ENCODE measurements at places on chromosomes 3 and 15.

DNA sequence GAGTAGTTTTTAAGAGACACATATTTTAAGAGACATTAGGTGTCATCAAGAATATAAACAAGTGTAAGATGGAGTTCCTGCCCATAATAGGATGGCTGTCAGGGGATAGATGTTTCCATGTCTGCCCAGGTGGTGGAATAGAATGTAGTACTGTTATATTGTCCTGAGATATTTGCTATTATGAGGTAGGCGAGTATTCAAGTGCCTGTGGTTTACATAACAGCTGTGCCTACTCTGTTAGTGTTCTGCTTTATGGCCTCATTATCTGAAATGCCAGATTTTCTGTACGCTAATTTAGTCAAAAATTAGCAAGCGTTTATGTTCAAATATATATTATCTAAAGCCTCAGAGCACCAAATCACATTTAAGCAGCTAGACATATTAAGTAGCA lies 360.2 kb upstream of the ROPN1 start:
- DNase-seq = no peak

GRCh38 chr3:30751610-30752299 lies 142.7 kb downstream of the GADL1 start:
- peak; percentile 72 for DNase-seq

- DNase-seq = no peak
Observed at GRCh38 chr3:30855400-30856292, 38.8 kb downstream of the GADL1 start.

DNA sequence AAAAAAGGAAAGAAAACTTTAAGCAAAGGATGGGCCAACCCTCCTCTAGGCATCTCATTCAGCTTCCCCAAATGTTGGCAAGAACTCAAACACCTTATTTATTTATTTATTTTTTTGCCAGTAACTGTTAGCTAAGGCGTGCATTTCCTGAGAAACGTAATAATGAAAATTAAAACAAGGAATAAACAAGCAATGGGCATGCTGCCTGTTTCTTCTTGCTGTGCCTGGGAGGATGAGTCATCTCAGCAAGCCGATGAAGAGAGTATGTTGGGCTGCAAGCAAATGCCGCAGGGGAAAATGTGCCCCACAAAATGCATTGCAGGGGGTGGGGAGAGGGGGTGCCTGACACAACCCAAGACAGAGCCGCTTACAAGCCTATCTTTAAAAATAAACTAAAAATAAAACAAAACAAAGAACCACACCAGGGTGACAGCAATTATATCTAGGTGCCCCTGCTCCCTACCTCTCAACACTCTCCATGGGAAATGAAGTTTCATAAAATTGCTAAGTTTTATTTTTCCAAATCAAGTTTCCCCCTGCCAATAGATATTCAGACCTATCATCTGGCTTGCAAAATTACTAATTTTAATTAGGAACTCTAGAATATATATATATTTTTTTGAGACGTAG lies 40.3 kb downstream of the EIF4E3 start:
- no peak for DNase-seq

- DNase-seq = no peak
Observed at GRCh38 chr15:69794645-69795469, 302.9 kb downstream of the TLE3 start.

DNA sequence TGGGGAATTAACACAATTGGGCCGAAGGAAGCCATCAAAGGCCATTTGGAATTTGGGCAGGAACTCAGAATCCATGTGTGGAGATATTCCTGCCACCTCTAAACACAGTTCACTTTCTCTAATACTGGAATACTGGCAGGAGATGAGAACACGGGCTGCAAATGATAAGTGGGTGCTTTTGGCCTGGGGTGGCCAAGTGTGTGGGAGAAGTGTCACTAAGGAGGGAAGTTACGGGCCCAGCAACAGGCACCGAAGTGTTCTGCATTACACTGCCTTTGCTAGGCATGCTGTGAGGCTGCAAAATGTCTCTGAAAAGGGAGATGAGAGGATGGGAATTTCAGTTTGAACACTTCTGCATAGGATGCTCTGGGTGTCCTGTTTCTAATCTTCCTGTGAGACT lies 89.4 kb upstream of the FEZF2 start:
- no peak for DNase-seq

- no peak for DNase-seq
Observed at GRCh38 chr3:79012946-79013362, 754.8 kb downstream of the ROBO1 start.

DNA sequence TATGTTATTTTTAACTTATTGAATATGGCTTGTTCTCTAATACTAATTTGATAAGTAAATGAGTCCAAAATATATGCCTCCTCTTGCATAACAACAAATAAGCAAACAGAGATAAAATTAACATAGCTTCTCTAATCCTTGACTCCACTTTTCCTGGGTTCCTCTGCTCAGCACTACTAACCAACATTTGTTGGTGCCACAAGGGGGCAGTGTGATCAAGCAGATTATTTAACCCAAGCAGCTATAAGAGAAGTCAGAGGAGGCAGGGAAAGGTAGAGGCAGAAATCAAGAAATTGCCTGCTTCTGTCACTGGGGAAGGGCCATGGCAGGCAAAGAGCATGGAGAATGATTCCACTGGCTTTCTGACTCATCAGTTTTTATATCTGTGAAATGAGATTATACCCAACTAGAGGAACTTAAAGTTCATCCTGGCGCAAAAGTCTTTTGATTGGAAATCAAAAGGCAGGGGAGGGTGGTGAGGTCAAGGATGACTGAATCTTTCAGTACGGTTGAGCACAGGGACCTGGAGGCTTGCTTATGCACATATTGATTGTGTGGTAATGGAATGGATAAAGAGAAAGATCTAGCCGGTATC lies 152.2 kb downstream of the IGSF11 start:
- peak; percentile 65 for DNase-seq

- DNase-seq = no peak
Observed at GRCh38 chr15:48856942-48857341, 21.0 kb upstream of the EID1 start.

- no peak for DNase-seq
Observed at GRCh38 chr3:70531063-70531657, 218.7 kb upstream of the MDFIC2 start.

DNA sequence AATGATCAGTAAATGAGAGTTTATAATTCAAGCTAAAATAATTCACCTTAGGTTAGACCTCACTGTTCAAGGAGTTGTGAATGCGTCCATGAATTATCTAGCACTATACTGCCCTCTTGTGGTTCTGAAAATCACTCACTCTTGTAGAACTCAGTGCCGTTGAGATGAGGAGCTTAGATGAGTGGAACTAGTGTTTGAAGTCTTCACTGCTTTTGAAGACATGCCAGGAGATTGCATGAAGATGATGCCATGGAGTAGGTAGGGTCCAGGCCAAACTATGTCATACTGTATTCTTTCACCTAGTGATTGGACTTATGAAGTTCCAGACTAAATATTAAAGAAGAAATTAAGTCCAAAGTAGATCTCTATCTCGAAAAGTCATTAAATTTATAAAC lies 28.8 kb downstream of the LYSMD4 start:
- DNase-seq = no peak

DNA sequence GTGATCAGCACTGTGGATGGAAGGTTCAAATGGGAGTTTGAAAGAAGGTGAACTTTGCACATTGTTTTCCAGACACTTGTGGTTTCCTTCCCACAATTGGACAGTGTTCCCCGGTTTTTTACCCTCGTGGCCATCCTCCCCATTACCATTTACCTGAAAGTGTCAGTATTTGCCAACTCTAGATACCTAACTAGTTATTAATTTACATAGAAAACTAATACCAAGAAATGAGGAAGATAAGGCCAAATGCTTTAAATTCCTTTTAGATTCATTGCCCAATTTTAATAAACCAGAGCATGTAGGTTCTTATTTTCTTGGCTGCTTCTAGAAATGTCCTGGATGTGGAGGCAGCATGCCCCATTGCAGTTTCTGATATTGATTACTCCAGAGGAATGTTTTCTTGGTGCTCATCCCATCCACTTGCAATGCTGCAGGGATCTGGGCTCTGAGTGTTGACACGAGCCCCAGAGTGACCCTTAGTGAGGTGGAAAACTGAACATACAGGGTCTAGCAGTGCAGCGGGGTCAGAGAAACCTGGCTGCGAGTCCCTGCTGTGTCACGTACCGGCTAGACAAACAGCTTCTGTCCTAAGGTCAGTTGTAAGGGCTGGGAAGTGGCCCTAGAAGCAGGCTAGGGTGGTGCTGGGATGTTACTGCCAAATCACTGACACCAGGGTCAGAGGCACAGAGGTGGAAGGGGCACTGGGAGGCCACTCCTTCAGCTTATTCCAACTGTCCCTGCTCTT lies 23.5 kb downstream of the LSM3 start:
- DNase-seq = no peak

GRCh38 chr3:188914552-188914951 lies 257.2 kb upstream of the TPRG1 start:
- no peak for DNase-seq

- DNase-seq = no peak
Observed at GRCh38 chr3:39780352-39780751, 29.1 kb upstream of the MYRIP start.

DNA sequence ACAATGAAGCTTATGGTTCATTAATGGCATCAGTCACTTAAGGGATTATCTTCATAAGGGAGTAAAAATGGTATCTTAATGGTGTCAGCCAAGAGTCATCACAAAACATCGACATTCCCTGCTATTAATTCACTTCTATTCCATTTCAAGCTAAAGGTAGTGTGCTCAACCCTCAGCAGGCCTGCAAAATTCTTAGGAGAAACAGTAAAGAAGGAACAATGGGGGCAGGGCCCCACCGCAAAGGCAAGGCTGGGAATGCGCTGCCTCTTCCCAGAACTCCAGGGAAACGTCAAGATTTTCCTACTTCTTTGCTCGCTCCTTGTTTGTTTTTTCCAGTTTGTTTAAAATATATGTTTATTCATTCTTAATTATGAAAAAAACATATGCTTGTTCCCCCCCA lies 187.3 kb upstream of the TSC22D2 start:
- DNase-seq = no peak

DNA sequence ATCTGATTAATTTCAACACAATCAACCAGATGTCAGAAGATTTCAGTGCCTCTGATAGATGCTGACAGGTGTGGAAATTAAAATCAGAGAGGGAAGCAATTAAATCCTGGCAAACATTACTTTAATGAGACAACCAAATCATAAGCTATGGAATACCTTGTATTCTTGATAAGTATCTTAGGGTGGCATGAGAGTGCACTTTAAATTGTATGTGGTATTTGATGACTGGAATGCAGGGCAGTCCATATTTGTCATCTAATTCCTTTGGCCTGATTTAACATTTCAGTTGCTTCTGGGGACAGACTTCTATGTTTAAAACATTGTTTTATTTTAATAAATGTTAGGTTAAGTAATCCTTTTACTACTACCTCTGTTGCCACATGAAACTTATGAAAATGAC lies 184.1 kb downstream of the LPP start:
- DNase-seq = no peak

- DNase-seq = no peak
Observed at GRCh38 chr3:10398341-10398740, 77.4 kb upstream of the SEC13 start.

GRCh38 chr3:14403619-14404155 lies 1.3 kb downstream of the SLC6A6 start:
- DNase-seq = no peak

GRCh38 chr15:83123529-83123928 lies 16.1 kb downstream of the TM6SF1 start:
- no peak for DNase-seq

DNA sequence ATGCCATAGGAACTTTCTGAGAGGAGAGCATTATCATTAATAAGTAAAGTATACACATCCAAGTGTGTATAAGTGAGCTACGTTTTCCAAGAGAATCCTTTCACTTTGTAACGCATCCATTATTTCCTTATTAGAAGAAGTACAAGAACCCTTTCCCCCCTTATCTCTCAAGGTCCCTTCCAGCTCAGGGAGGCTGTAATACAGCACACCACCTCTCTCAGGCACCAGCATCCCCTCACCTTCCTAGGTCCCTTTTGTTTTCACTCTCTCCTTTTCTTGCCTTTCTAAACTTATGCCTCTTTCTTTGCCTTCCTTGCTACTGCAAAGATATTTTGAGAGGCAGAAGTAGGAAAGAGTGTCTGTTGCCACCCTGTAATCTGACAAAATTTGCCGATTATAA lies 446.0 kb downstream of the GRM7 start:
- no peak for DNase-seq

DNA sequence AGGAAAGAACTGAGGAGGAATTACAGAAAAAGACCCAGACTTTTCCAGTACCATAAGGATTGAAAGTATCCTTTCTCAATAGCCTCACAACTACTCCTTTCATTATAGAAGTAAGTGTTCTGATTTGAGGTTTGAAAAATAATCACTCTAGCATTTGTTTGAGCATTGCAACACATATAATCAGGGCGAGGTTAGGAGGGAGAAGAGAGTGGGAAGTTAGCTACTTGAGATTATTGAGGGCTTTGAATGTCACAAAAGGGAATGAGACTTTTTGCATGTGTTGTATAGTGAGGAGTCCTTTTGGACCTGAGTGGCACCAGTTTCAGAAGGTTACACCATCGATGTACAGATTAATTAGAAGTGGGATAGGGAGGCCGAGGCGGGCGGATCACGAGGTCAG lies 65.2 kb upstream of the TNIK start:
- no peak for DNase-seq

DNA sequence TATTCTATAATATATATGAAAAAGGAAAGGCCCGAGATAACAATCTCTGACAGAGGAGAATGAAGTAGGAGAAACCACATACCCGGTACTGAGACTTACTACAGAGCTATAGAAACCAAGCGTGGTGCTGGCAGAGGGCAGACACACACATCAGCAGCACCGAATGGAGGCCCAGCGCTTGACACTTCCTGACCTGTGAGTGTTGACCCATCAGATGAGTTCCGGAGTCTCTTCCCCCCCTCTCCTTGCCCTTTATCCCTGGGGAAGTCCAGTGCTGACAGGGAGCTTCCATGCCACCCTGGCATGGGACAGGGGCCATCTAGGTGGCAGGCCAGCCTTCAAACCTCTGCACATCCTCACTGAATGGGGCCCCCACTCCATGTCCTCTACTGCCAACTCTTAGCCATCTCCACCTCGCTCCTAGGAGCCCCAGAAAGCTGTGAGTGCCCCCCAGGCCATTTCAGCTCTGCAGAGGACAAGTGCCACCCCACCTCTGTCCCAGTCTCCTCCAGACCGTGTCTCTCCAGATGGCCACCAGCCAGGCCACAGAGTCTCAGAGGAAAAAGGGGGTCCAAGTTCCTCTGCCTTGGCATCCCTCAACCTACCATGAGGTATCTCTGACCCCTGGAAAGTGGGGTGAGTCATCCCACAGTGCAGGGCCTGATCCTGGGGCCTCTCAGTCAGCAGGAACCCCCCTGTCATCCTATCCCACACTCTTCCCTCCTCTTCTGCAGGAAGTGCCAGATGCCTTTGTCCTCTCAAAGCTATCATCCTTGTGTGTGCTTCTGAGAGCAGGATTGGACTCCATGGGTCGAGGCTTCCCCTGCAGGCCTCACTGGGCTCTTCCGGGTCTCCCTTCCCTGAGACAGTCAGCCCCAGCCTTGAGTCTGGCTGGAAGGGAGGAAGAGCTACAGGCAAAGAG lies 116.5 kb upstream of the ALDH1A3 start:
- no peak for DNase-seq

DNA sequence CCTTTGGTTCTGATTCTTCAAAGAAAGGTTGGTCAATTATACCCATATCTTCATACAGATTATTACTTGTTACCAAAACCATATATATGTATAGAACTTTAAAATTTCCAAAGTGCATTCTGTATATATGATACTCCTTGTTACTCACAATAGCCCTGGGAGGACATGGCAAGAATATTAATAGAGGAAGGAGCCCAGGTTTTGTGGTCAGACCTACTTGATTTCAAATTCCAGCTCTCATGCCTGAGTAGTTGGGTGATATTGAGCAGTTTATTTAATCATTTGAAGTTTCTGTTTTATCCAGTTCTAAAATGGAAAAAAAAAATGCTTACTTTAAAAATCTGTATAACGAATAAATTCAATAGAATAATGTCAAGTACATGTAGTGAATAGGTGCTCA lies 2.5 kb downstream of the IL1RAP start:
- no peak for DNase-seq
